Glutamatergic neuron (in vitro differentiated cells): ENCODE measurements at places on chromosomes 11 and 22. TPM values are rescaled to one million over a fixed set of nuclear protein-coding genes. Genes with fewer than 3 reads are reported as not detected.

The RAG2 gene
- not detected for total RNA-seq

The PHETA2 gene
- 0.88 TPM for total RNA-seq

The SPON1 gene
- total RNA-seq, result 0.81 TPM

The TECTA gene
- 2.9 TPM for total RNA-seq

DNA sequence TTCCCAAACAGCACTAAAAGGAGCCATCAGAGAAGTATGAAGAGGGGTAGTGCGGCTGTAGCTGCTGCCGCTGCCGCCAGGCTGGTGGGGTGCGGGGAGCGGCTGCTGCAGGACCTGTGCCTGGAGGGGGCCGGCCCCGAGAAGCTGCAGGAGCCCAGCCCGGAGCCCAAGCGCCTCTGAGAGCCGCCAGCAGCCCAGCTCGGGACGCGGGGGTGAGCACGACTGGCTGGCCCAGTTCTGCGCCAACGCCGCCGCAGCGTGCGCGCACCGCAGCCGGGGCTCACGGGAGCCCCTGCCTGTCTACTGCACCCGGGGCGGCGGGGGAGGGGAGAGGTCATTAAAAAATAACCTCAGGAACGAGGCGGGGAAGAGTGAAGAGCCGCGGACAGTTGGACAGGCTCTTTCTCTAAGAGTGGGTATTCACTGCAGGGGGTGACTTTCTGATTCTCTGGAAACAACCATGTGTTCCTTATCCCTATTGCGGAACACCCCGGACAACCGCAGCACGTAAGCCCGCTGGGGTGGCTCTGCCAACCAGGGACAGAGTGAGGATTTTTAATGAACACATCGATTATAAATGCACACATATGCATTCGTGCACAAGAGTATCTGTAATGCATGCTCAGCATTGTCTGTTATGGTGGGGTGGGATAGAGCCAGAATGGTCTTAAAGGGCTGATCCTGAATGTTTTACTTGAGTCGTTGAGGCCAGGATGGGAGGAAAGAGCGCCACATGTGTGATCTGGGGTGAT lies 453 bp downstream of the GAS2 start:
- peaks cover 27% of the 10 kb centered on the region for H3K4me1 ChIP-seq
- peaks cover 4% of the 10 kb centered on the region for H3K27me3 ChIP-seq
- no peaks in the 10 kb centered on the region for H3K36me3 ChIP-seq
- peak overlapping the region; percentile 90 for H3K4me3 ChIP-seq
- DNase-seq, result peak; percentile 72

- peak; percentile 34 for DNase-seq
- H3K4me3 ChIP-seq, result peak overlapping the region; percentile 91
- no peaks in the 10 kb centered on the region for H3K36me3 ChIP-seq
- peaks cover 12% of the 10 kb centered on the region for H3K27me3 ChIP-seq
- peaks cover 4% of the 10 kb centered on the region for H3K4me1 ChIP-seq
Observed at GRCh38 chr22:20117633-20118299, 740 bp upstream of the TRMT2A start.

DNA sequence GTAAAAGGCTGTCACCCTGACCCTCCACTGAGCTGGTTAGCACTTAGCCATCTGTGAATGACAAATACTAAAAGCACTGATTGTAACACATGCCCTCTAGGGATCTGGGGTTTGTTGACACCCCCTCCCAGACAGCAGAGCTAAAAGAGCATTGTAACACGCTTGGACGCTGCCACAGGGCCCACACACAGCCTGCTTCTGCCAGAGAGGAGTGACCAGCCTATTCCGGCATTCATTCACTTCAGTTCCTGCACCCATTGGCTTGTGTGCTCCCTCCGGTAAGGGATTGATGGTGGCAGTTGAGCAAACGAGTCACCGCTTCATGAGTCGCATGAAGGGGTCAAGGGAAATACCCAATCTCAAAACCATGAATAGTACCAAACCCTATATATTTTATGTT lies 15.8 kb downstream of the OR10D3 start:
- peak; percentile 34 for DNase-seq
- peaks cover 13% of the 10 kb centered on the region for H3K4me1 ChIP-seq
- H3K27ac ChIP-seq, result peak overlapping the region; percentile 60
- no peak overlapping the region for H3K4me3 ChIP-seq
- H3K27me3 ChIP-seq, result no peaks in the 10 kb centered on the region
